Mesenteric fat pad (tissue), 1 donor: ENCODE measurements at places on chromosomes 1 and 21.

DNA sequence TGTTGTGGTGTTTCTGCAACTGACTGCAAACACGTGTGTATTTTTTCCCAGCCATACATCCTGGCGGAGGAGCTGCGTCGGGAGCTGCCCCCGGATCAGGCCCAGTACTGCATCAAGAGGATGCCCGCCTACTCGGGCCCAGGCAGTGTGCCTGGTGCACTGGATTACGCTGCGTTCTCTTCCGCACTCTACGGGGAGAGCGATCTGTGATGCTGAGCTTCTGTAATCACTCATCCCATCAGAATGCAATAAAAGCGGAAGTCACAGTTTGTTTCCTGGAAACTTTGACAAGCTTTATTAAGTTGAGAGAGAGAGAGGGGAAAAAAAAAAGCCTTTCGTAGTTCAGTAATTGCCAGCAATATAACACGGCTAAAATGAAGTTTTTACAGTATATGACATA lies 32.7 kb upstream of the MTR start:
- DNase-seq = no peak

DNA sequence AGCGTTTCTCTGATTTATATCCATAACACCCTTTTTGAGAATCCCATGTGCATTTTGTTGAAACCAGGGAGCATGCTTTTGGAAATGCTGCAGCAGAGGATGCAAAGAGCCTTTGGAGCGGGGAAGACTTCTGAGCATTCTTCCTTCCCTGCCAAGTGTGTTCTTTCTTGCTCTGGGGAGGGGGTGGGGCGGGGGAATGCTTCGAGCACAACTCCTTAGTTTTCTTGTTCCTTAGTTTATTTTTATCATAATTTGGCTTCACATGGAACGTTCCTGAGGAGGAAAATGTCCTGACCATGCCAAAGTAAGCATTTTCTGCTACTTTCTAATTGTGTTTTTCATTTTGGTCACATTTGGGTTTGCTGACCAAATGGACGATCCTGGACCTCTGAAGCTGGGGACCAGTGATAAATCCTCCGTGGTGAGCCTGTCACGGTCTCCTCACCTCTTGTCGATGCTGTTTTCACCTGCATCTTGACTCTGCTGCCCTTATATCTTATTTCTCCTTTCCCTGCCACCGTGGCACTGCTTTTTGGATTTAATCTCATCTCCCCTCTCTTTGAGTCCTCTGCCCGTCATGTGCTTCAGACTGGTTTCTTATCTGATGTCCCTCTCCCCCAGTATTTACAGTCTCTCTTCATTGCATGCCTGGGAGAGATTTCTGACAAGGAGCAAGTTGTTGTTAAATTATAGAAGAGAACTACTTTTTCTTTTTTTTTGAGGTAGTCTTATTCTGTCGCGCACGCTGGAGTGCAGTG lies 2.4 kb downstream of the CTPS1 start:
- no peak for DNase-seq

DNA sequence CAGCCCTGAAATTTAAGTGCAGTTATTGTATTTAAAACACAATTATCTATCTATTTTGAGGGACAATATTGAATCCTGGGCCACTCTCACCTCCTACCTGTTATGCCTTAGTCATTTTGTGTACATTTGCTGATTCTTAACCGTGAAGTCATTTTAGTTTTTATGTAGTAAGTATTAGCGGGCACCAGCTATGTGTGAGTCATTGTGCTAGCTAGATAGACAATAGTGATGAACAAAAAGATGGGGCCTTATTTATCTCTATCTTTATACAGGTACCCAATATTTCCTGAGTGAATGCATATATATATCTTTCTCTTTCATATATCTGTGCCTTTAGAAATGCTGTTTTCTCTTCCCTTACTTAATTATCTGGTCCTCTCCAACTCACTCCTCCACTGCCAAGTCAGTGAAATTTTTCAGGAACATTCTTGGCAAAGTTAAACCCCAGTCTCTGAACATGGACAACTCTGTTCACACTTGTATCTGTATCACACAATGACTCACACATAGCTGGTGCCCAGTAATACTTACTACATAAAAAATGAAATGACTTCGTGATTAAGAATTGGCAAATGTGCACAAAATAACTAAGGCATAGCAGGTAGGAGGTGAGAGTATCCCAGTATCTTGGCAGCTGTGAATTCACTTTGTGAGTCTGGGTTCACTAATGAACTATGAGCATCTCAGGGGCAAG lies 166.0 kb upstream of the C8B start:
- no peak for DNase-seq

DNA sequence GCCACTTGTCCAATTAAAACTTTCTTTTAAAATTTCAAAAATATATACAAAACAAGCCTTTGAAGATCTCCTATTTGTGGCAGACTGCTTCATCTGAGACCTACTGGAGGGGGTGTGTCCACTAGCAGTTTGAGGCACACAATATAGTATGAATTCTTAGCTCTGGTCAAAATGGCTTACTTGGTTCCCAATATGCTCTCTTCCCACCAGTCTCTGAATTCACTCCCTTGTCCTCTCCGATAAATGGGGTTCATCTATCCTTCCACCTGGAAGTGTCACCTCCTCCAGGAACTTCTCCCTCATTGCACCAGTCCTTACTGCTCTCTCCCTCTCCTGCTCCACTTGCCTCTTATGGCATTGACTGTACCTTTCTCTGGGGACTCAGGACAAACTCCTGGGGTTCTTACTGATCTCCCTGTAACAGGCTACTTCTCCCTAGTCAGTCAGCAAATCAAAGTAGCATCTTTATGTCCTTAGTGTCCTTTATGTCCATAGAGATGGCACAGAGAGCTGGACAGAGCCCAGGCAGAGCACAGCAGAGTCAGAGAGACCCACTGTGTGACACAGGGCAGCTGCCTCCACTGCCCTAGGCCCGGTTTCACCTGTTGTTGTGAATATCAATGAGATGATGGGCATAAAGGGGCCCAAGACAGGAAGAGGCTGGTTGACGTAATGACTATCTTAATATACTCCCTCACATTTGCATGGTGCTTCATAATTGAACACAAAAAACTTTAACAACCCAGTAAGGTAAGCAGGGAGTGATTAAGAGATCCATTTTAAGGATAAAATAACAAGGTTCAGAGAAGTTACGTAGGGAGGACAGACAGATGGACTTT lies 3.6 kb downstream of the ASAP3 start:
- no peak for DNase-seq

DNA sequence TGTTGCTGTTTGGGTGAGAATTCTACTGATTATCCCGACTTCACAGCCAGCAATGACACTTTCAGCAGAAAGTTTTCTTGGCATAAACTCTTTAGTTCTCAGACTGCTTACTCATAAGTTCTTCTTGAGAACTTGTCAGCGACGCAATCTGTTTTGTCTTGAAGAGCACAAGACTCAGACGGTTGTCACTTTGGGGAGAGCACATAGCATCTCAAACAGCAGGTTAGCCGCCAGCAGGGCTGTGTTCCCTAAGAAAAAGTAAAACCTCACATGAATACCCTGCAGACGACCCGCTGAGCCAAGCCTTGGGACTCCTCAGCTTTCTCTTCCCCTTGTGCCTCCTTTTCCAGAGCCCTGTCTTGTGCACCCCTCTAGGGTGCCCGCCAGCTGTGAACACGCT lies 11.4 kb downstream of the AGMAT start:
- no peak for DNase-seq

DNA sequence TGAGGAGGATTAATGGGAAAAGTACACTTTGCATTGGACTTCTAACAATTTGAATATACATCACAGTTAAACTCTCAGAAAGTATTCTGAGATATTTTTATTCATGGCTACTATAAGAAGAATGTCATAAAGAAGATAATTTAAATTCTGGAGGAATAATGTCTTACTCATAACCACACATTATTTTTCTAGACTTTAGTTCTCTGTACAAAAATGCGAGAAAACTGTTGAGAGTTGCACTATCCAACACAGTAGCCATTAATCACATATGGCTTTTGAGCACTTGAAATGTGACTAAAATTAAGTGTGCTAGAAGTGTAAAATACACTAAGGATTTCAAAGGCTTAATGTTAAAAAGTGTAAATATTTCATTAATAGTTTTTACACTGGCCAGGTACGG lies 53.8 kb downstream of the CRB1 start:
- DNase-seq = no peak

DNA sequence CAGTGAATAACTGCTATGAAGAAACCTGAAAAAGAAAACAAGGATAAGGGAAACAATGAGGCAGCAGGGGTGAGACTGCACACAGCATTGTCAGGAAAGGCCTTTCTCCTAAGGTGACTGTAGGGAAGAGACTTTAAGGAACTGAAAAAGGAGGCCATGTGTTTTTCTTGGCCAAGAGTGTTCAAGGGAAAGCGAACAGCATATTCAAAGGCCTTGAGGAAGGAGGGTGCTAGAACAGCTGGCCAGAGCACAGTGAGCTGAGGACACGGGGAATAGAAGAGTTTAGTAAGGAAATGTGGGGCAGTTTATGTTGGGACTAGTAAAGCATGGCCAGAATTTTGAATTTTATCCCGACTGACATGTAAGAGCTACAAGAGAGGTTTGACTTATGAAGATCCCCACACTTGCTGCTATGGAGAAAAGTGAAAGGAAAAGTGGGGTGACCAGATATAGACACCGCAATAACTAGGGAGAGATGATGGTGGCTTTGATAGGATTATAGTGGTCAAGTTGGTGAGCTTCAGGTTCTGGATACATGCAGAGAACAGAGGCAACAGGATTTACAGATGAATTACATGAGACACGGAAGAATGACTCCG lies 1.4 kb downstream of the RWDD2B start:
- DNase-seq = no peak

GRCh38 chr1:109350182-109350581 lies 43.4 kb upstream of the MYBPHL start:
- no peak for DNase-seq

GRCh38 chr1:113943028-113943811 lies 14.1 kb downstream of the HIPK1 start:
- DNase-seq = no peak

DNA sequence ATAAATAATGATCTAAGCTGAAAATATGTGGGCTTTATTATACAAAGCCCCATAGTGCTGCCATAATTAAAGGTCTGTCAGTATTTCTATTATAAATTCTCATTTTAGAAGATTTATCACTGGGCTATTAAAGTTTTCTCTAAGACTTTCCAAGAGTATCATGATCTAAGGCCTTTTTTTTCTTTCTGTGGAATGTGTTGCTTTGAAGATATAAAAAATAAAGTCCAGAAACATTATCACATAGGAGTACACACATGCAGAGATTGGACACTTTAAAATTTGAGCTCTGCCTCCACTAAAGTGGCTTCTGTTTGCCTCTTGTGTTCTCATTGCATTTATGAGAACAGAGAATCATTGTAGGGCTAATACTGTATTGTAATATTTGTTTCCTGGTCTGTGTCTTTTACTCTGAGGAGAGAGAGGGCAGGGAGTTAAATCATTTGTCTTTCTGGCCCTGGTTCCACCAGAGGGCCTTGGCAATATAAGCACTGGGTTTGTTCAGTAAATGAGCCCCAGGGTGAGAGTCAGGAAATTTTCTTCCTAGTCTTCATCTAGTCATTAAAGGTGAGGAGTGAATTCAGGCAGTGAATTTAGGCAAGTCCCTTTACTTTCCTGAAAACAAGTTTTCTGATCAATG lies 70.2 kb downstream of the NFIA start:
- DNase-seq = no peak

- DNase-seq = no peak
Observed at GRCh38 chr1:177274687-177275211, 104.0 kb downstream of the BRINP2 start.

- no peak for DNase-seq
Observed at GRCh38 chr1:23984417-23985186, 4.5 kb upstream of the SRSF10 start.

DNA sequence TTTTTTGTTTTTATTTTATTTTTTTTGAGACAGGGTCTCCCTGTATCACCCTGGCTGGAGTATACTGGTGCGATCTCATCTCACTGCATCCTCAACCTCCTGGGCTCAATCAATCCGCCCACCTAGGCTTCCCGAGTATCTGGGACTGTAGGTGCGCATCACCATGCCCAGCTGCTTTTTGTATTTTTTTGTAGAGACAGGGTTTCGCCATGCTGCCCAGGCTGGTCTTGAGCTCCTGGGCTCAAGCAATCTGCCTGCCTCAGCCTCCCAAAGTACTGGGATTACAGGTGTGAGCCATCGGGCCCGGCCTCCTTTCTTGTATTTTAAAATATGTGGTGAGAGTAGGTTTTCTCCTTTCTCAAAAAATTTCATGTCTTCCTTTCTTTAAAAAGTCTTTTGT lies 122.6 kb downstream of the XPR1 start:
- DNase-seq = no peak

GRCh38 chr1:58500043-58500442 lies 46.5 kb downstream of the OMA1 start:
- DNase-seq = no peak

DNA sequence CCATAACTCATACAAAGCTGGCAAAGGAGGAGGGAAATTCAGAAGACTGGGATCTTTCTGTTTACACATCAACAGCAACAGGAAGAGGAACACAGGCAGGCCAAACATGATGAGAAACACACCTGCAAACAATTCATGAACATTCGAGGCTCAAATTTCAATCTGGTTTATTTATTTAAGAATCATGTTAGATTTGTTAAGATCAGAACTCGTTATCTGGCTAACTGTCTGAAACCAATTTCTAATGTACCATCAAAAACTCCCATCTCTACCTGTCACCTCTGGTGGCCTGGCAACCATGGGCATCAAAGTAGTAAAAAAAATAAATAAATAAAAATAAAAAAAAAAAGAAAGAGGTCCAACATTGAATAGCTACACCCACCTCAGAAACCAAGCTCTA lies 9.8 kb downstream of the LBR start:
- DNase-seq = no peak

DNA sequence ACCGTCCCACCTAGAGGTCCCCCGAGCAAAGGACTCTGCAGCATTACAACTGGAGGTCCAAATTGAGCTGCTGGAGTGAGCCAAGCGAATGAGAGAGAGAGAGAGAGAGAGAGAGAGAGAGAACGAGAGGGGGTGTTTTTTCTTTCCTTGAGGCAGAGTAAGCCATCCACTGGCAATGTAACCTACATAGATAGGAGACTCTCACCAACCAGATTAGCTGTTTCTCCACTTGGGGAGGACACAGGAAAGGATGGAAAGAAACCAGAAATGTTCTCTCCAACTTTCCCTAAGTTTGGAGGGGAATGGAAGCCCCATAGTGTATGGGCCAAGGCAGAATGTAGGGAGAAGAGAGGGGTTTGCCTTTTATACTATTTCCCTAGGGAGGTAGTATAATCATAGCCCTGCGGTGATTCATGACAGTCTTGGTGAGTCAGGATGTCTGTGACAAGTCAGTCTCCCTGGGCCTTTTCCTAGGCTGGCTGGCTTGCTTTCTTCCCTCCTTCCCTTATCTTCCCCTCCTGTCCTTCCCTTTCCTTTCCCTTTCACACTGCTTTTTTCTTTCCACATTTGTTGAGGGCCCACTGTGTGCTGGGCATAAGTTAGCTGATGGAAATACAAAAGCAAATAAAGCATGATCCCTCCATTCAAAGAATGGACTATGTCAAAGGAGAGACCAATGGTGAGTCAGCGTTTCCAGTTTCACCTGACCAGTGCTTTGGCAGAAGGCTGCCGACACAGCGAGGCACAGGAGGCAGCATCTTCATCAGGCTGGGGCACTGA lies 7.1 kb downstream of the FNDC7 start:
- DNase-seq = no peak
